ENCODE measurements at places on chromosomes 16 and 17.

- DNase-seq, result no peak
These were observed 366 bp downstream of the ANKS3 start for GRCh38 chr16:4733747-4734062.

DNA sequence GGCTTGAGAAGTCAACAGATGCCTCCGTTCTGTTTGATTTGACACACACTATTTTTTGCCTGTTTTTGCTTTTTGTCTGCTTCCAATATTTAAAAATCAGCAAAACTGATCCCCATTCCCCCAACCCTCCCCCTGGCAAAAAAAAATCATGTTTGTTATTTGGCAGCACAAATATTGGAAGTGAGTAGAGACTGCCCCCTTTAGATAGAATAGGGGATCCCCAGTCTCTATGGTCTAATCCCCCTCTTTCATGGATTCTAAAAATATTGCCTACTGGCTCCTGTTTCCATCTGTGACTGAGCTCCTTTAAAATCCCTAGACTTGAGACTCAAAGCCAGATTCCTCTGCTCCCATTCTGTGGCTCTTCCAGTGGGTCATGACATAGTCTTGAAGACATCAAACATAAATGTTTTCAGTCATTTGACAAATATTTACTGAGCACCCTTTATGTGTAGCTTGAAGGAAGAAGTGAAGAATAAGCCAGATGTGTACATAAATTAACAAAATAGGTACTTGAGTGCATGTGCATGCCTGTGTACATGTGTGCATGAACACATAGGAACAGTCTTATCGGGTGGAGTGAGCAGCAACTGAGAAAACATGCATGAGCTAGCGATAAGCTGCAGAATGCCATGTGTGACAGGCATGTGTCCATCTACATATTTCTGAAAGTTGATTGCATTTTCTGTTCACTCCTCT, 101.2 kb downstream of the SALL1 start:
- no peak for DNase-seq

- DNase-seq, result no peak
These were observed 9.8 kb downstream of the DNAJA3 start for GRCh38 chr16:4435337-4436067.

DNA sequence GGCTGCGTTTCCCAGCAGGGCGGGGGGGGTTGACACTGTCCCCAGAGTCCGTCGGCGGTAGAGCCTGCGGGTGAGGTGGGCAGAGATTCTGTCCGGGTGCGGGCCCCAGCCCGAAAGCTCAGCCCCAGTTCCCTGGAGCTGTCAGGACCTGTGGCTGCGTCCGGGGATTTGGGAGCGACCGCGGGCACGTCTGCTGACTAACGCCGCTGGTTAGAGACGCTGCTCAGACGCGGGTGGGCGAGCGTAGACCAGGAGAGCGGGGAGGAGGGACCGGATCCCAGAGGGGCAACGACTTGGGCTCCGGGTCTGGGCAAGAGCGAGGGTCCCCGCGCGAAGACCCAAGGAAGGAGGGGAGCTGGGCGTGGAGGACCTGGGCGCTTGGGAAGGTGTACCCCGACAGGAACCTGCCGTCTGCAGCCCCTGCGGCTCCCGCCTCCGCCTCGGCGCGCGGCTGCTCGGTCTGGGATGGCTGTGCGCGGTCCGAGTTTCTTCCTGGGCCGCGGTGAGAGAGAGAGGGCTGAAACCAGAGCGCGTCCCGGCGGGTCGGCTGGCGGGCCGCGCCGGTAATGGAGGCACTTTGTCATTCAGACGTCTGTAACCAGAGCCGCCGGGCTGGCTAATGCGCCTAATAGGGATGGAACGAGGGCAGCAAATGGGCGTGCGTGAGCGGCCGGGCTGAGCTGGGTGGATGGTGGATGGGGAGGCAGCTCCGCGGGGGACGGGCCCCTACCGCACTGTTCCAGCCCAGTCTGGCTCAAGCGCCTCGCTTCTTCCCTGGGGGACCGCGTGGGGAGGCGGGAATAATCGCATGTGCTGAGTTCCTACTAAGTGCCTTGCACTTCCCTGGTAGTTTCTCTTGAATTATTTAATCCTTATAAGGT, 2.3 kb downstream of the NGFR start:
- no peak for DNase-seq

DNA sequence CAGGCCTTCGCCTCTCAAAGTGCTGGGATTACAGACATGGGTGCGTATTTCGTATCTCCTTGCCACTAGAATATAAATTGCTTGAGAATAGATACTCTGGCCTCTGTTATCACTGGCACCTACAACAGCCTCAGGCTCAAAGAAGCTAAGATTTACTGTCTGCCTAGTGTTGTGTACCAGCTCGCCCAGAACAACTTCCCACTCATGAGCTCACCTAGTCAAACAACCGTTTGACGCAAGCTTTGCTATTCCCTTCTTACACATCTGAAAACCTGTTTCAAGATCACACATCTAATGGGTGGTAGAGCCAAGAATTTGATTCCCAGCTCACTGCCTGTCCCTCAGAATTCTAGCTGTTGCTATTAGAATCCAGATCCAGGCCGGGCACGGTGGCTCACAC, 24.4 kb downstream of the MIS12 start:
- no peak for DNase-seq

DNA sequence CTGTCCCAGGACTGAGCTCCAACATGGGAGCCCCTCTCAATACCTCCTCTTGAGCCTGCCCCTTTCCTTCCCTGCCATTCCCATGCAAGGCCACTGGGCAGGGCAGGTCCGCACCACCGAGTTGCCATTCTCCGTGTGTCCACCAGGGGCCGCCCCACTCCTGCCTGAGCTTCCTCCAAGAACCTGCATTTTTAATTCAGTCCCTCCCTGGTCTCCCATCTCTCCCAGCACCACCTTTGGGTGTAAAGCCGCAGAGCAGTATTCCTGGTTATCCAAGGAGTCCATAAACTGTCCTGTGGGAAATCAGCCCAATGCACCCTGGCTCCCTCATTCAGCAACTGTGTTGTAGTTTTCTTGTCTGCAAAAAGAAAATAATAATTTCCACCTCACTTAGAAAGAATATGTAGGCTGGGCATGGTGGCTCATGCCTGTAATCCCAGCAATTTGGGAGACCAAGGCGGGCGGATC, 15.9 kb upstream of the ANKRD40CL start:
- DNase-seq, result peak; percentile 78

GRCh38 chr16:59179446-59180082, 445.4 kb upstream of the GOT2 start:
- DNase-seq, result no peak

GRCh38 chr16:50371936-50372595, 3.3 kb upstream of the BRD7 start:
- peak; percentile 32 for DNase-seq

DNA sequence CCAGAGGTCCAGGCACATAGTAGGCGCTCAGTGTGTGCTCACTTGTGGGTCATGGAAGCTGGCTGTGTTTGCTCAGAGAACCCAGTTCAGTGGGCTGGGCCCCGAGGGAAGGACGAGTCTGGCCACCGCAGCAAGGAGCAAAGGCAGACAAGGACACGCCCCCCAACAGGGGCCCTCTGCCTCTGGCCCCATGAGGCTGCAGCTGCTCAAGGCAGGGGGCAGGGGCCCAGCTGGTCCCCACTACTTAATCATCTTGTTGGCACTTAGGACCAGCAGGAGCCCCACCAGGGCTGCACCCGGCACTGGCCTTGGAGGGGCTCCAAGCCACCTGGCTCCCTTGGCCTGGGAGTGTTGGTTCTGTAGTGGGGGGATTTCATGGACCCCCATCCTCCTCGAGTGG, 16.1 kb downstream of the KCNJ12 start:
- no peak for DNase-seq

DNA sequence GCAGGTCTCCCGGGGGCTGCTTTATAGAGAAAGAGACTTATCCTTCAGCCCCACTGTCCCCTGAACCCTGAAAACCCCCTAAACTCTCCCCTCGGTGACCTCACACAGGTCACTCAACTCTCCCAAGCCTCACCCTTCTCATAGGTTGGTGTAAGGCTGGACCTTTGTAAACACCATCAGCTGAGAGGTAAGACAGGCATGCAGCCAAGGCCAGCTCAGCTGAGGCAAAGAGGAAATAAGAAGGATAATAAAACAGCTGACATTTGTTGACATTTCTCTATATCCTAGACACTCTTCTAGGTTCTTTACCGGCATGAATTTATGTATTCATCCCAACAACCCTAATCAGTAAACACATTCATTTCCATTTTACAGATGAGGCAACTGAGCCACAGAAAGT, 134.3 kb downstream of the CCT6B start:
- DNase-seq, result no peak

- no peak for DNase-seq
These were observed 16.4 kb downstream of the CCL11 start for GRCh38 chr17:34301986-34302385.

GRCh38 chr17:66555605-66556004, 253.2 kb downstream of the PRKCA start:
- no peak for DNase-seq

- no peak for DNase-seq
These were observed 4.4 kb downstream of the SNX20 start for GRCh38 chr16:50676684-50677225.

DNA sequence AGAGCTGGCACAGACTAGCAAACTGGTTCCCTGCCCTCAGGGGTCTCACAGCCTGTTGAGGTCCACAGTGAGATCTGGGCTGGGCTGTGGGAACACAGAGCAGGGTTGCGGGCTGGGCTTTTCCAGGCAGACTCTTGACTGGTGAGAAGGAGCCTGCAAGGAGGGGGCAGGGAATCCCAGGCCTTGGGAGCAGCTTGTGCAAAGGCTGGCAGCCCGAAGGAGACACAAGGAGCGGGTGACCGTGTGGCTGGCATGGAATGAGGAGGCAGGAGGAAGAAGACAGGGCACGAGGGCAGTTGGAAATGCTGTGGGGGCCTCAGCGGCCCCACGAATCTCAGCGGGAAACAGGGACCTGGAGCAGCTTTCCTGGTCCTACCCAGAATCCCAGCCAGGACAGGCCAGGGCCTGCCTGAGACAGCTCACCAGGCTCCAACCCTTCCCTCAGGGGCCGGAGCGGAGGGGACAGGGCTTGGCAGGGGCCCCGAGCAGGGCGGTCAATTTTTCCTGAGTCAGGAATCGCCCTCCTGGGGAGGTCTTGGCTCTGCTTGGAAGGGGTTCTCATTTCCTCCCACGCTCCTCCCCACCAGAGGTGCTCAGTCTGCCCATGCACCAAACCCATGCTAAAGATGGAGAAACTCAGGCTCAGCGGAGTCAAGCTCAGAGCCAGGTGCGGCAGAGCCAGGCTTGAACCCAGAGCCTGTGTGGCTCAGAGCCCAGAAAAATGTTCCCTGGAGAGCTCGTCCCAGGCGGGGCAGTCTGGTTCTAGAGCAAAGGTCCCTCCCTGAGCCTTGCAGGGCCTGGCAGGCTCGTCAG, 9.2 kb upstream of the SNN start:
- no peak for DNase-seq

DNA sequence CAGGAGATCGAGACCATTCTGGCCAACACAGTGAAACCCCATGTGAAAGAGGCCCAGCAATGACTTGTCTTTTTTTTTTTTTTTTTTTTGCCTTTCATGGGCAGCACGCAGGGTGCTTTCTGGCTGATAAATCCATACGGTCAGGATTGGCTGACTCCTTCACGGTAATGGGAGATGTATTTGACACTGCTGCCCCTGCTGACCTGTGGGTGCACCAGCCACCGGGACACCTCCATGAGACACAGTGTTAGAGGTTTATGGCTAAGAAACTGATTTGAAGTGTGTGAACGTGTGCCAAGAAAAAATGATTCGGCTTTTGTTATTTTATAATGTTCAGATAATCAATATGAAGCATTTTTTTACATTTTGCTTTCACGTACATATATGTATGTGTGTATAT, 48.4 kb downstream of the MAP2K6 start:
- DNase-seq, result no peak

GRCh38 chr17:31917065-31917529, 15.6 kb upstream of the UTP6 start:
- DNase-seq, result no peak

DNA sequence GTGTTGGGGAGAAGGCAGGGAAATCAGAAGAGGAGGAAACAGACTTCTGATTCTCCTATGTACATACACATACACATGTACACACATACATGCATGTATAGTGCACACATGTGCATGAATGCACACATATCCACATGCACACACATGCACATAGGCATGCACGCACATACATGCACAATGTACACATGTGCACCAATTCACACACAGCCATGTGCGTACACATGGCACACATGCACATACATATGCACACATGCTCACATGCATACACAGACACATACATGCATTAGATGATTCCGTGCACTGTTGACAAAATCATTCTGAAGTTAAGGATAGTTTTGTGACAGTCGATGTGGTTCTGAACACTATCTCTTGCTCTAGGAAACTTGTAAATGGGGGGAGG, 214.0 kb upstream of the CDH13 start:
- no peak for DNase-seq

DNA sequence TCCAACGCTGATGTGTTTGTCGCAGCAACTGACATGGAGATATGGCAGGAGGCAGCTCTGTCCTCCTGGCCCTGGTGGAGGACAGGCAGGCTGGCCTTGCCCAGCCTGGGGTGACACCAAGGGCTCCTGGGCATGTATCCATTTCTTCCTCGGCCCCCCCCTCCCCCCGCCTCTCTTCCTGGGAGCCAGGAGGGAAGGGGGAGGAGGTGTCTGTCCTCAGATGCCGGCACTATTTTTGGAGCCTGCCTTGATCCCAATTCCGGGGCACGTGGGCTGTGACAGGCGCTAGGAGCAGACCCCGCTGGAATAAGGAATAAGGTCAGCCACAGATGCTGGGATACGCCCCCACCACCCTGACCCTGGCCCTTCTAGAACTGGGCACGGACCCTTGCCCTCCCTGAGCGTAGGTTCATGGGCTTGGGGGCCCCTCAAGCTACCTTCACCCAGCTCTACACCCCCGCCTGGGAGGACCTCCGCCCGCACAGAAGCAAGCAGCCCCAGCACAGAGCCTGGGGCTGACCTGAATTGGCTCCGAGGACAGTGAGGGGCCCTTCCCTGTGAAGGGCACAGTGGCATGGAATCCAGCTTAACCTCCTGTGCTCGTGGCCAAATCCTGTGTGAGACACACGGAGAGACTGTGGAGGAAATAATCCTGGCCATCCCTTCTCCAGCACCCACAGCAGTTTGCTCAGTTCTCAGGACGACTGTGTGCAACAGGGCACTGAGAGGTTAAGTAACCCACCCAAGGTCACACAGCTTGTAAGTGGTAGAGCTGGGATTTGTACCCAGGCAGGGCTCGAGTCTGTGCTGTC, 24.1 kb downstream of the SEC14L5 start:
- DNase-seq, result no peak
